ENCODE measurements at places on chromosomes 13 and 19.

GRCh38 chr19:19568802-19569756 is 31.0 kb downstream of the CILP2 start:
- no peak for DNase-seq

- DNase-seq = no peak
These were observed 69.7 kb upstream of the C1QTNF9B start for GRCh38 chr13:23966691-23967615.

DNA sequence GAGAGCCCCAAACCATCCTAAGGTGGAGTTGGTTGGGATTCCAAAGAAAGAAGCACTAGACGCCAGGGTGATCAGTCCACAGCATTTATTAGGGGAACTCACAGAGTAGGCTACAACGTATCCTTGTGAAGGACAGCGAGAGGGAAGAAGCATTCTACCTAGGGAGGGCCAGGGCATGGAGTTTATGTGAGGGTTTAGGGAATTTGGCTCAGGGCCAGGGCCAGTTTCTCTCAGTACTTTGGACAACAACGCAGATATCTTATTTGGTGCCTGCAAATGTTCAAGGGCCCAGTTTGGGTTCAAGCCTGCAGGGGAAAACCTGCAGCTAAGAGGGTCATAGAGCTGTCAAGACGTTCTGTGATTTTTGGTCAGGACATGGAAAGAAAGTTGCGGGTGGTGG is 73.9 kb upstream of the GJB6 start:
- DNase-seq = no peak

DNA sequence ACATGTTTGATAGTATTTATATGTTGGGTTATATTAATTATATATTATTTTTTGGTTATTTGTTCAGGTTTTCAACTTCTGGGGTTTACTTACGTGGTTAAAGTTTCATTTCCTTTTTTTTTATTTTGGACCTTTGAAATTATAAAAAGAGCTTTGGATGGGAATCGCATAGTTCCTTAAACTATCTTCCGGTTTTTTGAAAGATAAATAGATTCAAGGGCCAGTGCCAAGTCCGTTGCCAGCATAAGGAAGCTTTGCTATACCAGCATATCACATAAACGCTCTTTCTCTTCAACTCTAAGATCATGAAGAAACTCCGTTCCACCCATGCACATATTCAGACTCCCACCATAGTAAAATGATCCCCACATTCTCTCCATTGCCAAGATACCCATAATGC is 7.4 kb upstream of the OXGR1 start:
- DNase-seq = no peak

- DNase-seq = no peak
These were observed 24.4 kb upstream of the SIAH3 start for GRCh38 chr13:45875951-45876350.

DNA sequence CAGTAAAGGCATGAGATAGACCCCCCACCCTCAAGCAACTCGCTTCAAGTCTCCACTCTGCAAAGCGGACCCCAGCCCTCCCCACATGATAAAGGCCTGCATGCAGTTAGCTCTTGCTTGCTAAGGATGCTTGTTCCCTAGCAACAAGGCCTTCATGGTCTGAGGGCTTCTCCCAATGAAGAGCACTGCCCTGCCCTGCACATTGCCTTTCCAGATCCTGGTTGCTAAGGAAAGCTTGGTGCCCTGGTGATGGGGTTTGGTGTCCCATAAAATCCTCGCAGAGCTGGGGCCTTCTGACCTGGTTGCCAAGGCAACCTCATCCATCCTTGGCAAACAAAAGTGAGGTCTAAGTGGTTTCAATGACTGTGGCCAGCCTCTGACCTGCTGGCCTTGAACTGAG is 6.0 kb downstream of the DBP start:
- no peak for DNase-seq

DNA sequence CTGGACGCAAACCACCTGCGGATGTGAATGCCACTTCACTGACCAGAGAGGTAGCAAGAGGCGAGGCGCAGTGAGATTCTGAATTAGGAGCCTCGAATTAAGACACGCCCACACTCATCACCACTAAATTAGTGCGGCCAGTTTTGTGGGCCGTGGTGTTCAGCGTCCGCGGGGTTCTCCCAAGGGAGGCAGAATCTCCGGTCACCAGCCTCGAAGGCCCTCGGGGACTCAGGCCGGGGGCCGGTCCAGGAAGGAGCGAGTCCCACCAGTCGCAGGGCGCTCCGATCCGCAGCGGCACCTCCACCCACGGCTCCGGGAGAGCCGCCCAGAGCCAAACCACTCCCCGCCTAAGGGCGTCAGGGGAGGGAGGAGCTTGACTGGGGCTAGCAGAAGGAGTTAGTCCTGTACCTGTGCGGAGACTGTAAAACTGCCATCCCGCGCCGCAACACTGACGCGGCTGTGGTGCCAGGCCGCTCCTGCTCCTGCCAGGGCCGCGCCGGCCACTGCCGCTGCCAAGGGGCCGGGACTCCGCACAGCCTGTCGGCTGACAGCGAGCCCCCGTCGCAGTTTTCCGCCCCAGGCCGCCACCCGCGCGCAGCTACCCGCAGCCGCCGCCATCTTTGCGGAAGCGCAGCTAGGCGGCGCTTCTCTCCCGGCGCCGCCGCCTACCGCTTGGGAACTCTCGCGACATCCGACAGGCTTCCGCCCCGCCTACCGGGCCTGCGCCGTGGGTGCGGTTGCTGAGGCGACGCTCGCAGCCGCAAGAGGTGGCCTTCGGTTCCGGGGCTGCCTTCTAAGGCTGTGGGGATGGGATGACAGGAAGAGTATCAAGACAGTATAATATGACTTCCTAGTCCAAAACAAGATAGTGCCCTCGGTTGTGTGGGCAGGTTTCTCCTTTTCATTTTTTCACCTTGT is at the start of gene MICU2:
TSS of gene MICU2 (minus strand) at position 640 of the 918 bp plus-strand sequence. CDS start at position 618, 22 bp downstream.
- DNase-seq = peak; percentile 95

DNA sequence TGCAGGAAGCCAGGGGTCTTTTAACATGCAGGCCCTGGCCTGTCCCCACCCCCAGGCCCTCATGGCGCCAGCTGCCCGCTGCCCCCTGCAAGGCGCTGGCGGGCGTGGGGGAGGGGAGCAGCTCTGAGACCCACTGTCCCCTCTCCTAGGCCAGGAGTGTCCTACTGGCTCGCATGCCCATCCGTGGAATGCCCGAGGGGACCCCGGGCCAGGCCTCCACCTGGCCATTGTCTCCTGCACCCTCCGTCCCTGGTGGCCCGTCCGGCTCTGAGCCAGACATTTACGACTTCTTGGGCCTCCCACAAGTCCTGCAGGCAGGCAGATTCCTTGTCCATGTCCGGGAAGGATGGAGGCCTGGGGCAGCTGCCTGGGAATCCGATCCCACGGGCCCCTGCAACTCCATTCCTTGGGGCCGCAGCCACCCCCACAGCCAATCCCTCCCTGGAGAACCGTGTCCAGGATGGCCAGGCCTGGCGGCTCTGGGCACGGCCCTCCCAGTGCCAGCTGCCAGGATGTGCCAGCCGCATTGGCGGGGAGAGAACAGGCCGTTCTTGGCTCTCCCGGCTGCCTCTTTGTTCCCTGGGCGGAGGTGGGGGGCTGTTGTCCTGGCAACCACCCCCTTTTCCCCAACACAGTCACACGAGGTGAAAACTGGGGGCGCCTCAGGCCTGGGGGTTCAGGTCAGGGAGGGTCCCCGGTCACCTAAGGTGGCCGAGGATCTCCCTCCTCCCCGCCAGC is 10.5 kb upstream of the PLIN3 start:
- DNase-seq = no peak

GRCh38 chr13:79435561-79435990 is 29.5 kb upstream of the RBM26 start:
- no peak for DNase-seq

DNA sequence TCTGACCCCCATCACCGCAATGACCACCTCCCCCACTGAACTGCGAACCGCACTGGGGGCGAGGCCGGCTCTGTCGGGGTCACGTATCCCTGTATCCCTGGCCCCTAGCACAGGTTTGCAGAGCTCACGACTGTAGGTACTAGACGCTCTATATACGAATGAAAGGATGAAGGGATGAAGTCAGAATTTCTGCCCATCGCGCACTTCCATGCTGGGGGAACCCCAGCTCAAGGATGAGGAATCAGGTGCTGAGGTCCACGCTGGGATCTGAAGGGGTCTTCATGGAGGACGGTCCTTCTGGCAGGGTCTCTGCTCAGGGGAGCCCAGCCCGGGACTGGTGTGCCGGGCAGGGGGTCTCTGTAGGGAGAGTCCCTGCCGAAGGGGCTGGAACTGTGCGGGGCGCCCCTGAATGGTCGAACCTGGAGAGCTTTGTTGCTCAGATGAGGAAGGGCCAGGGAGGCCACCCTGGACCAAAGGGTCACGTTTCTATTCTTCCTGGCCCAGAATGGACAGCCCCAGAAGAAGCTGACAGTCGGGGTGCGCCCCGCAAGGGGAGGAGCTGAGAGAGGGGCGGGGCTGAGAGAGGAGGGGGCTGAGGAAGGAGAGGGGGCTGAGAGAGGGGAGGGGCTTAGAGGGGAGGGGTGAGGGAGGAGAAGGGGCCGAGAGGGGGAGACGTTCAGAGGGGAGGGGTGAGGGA is 37.9 kb upstream of the SEMA6B start:
- peak; percentile 12 for DNase-seq

DNA sequence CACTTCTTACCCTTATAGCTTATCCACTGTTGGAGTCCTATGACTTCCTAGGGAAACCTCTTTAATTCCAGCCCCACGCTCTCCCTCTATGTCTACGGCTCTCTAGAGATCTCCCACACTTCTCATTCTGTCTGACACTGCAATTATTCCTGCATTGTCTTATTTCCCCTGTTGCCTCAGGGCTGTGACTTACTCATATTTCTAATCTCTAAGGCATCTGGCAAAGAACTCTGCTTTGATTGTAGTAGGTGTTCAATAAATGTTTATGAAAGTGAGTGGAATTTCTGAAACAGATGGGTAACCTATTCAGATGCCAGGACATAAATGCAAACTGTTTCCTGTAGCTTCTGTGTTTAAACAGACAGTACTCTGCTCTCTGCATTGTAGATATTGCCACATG is 102.4 kb upstream of the SERTM1 start:
- DNase-seq = no peak

- no peak for DNase-seq
These were observed 123.7 kb upstream of the MRI1 start for GRCh38 chr19:13640611-13641010.

GRCh38 chr13:51416107-51416506 is 36.7 kb downstream of the INTS6 start:
- no peak for DNase-seq

- no peak for DNase-seq
These were observed 942.1 kb upstream of the SPRY2 start for GRCh38 chr13:81283062-81283461.

DNA sequence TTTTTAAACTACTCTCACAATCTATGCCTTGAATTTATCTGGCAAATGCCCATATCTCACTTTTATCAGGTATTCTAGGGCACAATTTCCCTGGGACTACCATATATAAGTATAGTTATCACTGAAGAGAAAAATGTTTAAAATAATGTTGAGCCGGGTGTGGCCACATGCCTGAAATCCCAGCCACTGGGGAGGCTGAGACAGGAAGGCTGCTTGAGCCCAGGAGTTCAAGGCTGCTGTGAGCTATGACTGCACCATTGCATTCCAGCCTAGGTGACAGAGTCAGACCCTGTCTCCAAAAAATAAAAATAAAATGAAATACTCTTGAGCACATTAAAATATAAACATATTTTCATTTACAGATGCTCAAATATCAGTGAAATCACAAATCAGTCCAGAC is 4.1 kb downstream of the KATNAL1 start:
- DNase-seq = no peak

DNA sequence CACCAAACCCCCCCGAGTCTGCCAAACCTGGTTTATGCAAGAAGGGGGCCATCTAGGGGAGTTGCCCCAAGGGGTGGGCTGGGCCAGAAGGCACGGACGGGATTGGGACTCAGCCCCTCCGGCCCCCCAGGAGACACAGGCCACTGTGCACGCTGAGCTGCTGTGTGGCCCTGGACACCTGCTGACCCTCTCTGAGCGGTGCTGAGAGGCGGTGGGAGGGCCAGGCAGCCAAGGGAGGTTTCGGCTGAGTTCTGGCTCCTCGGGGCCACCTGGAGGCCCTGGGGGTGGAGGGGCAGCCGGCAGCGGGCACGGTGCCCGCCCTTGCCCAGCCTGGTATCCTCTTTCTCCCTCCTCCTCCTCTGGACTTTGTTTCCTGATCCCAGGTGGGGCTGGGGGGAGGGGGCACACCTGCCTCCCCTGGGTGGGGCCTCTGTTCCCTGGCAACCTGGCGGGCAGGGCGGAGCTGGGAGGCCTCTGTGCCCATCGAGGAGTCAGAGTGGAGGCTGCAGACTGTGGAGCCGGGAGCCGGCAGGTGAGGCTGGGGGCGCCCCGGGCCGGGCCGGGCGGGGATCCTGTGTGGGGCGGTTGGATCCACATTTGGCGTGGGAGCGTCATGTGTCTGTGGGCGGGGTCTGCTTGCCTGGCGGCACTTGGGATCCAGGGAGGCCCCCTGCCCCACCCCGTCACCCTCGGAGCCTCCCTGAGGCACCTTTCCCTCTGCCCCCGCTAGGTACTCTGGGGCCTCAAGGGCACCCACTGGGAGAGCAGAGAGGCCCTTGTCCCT is at the start of gene MISP:
TSS of gene MISP (plus strand) at position 473 of the 784 bp plus-strand sequence. CDS start 5,835 bp downstream, outside the sequence.
- DNase-seq = no peak

- no peak for DNase-seq
These were observed at the start of gene LRRC25 for GRCh38 chr19:18397242-18398202. Gene LRRC25 (minus strand): TSS chr19:18397622. CDS start chr19:18396963, 659 bp downstream.

DNA sequence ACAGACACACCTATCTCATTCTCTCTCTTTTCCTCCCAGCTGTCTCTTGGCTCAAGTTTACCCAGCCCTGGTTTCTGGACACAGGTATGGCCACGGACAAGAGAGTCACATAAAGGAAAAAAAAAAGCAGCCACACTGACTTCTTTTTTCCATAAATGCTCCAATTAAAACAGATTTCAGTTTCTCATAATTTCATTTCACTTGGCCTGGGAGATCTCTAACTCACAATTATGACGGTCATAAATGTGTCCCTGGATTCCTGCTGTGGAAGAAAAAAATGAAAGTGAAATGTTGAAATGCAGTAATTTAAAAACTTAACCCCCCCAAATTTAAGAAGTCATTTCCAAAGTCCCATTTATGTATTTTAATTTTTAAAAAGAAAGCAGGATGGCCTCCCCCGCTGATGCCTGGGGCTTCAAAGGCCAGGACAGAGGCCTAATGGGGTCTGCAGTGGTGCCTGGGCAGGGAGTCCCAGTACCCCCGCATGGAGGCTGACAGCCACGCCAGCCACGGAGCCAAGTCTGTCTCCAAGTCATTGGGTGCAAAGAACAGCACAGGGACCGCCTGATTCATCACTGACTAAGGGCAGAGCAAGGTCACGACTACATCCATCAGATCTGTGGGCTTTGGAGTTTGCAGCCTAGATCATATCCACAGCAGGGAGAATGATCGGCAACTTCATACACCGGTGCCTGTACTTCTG is 79.7 kb downstream of the TSHZ3 start:
- DNase-seq = no peak

GRCh38 chr19:3270902-3271301 is 46.4 kb downstream of the CELF5 start:
- peak; percentile 52 for DNase-seq

- no peak for DNase-seq
These were observed 11.0 kb upstream of the ACOD1 start for GRCh38 chr13:76937281-76937820.

Data from stimulated activated CD4-positive, alpha-beta T cell treated with anti-CD3 and anti-CD28 coated beads, Interleukin-4, amount 100 ng/mL, for 1 hour (primary cell).